ENCODE measurements at places on chromosomes 5 and 9. TPM values are rescaled to one million over a fixed set of nuclear protein-coding genes. Genes with fewer than 3 reads are reported as not detected.

FBXO38 gene
- 47.6 TPM for total RNA-seq

CDH12 gene
- total RNA-seq = not detected

SV2C gene
- total RNA-seq = 0.03 TPM

FKTN gene
- total RNA-seq = 12.8 TPM

PLPPR1 gene
- total RNA-seq = not detected

DNA sequence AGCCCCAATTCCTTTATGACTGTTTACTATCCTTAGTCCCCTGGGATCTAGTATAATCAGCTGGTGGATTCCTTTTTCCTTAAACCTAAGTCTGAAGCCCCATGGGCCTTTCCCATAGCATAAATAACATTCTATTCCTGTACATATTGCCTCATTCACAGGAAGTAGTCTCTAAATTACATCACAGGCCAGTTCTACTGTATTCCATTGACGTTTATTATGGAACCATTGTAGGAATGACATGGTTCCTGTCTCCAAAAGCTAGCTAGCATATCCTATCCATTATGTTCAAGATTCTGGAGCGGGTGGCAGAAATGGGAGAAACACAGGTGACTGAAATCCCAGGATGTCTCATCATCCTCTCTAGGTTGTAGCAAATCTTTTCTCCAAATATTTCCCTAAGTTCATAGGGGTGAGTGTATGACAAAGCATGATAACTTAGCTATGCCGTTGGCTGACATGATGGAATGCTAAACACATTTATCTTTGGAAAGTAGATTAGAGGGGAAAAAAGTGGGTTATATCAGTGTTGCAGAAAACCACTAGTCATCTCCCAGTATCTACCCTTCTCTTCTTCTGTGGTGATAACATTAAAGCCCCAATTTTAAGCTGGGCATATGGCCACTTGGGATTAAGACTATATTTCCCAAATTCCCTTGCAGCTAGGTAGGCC lies 140.1 kb downstream of the FGF1 start:
- H3K27ac ChIP-seq = no peak overlapping the region
- H3K4me1 ChIP-seq = no peaks in the 10 kb centered on the region
- DNase-seq = no peak
- no peaks in the 10 kb centered on the region for H3K36me3 ChIP-seq
- H3K27me3 ChIP-seq = peaks cover 30% of the 10 kb centered on the region

GRCh38 chr9:127112056-127112455 lies 10.4 kb downstream of the ANGPTL2 start:
- H3K4me3 ChIP-seq = no peak overlapping the region
- DNase-seq = no peak
- H3K36me3 ChIP-seq = peaks cover 1% of the 10 kb centered on the region
- peaks cover 2% of the 10 kb centered on the region for H3K27me3 ChIP-seq
- peaks cover 18% of the 10 kb centered on the region for H3K4me1 ChIP-seq

- peak overlapping the region; percentile 93 for H3K27ac ChIP-seq
- H3K27me3 ChIP-seq = no peaks in the 10 kb centered on the region
- H3K36me3 ChIP-seq = peaks cover 4% of the 10 kb centered on the region
Measured at GRCh38 chr5:81850501-81851357, 99.8 kb upstream of the SSBP2 start.

GRCh38 chr5:108797396-108797795 lies 49.7 kb downstream of the FER start:
- H3K27me3 ChIP-seq = no peaks in the 10 kb centered on the region
- H3K27ac ChIP-seq = no peak overlapping the region
- no peak for DNase-seq

DNA sequence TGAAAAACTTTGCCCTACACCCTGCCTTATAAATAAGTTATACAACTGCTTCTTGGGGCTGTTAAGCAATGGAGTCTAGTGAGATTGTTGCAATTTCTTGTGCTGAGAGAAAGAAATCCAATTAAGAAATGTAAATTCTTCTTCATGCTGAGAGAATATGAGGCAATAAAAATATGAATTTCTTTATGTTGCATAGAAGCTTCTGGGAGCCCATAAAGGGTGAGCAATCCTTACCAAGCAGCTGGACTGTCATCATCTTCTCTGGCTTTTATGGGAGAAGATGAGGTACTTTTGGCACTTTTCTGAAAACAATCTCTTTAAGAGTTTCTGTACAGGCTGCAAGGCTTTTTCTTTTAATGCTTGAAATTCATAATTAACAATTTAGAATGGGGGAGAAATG lies 204.3 kb downstream of the DMRTA1 start:
- no peak overlapping the region for H3K4me3 ChIP-seq
- H3K27me3 ChIP-seq = no peaks in the 10 kb centered on the region
- DNase-seq = no peak
- H3K27ac ChIP-seq = no peak overlapping the region
- no peaks in the 10 kb centered on the region for H3K4me1 ChIP-seq

DNA sequence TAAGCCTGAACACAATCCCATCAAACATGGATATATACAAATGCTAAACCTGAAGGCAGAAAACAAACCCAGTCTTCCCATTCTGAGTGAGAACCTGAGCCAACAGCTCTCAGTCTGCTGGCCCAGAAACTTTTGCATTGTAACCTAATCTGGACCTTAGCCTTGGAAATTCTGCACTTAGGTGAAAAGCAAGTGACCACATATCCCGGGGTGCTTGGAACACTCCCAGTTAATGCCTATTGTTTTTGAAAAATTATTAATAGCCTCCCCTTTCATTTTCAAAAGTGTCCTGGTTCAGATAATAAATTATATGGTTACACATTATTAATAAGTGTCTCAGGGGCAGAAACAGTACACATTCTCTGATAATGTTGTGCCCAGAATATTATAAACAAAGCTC lies 228.3 kb upstream of the TARS1 start:
- no peaks in the 10 kb centered on the region for H3K36me3 ChIP-seq
- H3K4me1 ChIP-seq = no peaks in the 10 kb centered on the region
- no peaks in the 10 kb centered on the region for H3K27me3 ChIP-seq

DNA sequence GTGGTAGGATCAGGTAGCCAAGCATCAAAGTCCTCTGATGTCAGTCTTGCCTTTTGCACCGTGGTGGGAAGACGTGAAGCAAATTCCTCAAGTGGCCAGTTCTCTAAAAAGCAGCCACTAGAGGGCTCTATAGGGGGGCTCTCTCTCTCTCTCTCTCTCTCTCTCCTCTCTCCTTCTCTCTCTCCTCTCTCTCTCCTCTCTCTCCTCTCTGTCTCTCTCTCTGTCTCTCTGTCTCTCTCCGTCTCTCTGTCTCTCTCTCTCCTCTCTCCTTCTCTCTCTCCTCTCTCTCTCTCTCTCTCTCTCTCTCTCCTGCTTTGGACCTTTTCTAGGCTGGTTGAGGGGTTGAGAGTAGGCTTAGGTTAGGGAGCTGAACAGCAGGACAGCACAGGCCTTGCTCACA lies 13.9 kb upstream of the OSMR start:
- H3K4me1 ChIP-seq = peaks cover 4% of the 10 kb centered on the region
- peaks cover 31% of the 10 kb centered on the region for H3K27me3 ChIP-seq
- no peak overlapping the region for H3K27ac ChIP-seq
- no peak overlapping the region for H3K4me3 ChIP-seq
- no peak for DNase-seq

DNA sequence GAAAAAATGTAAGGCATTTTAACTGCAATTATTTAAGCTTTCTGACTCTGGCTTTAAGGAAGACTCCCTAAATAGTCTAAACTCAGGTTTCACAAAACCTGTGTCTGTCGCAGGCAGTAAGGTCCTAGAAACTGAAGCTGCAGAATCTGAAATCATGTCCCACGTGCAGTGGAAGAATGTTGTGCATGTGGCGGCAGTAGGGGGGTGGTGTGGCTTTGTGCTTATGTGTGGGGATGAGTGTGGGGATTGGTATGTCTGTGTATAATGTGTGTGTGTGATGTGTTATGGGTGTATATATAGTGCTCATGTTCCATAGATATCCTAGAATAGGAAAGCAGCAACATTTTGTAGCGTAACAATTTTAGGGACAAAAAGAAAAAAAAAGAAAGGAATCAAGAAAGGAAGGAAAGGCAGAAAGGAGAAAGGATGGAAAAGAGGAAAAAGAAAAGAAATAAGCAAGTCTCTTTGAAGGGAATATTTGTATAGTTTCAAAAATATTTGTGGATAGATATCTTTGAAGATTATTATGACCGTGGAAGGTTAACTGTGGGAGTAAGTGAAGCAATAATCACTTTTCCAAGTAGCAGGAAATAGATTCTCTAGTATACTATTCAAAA lies 6.6 kb downstream of the ANKDD1B start:
- H3K27ac ChIP-seq = no peak overlapping the region
- no peaks in the 10 kb centered on the region for H3K36me3 ChIP-seq
- no peaks in the 10 kb centered on the region for H3K4me1 ChIP-seq
- H3K27me3 ChIP-seq = peaks cover 4% of the 10 kb centered on the region
- H3K4me3 ChIP-seq = no peak overlapping the region
- DNase-seq = no peak

- peaks cover 9% of the 10 kb centered on the region for H3K36me3 ChIP-seq
- H3K4me1 ChIP-seq = no peaks in the 10 kb centered on the region
- no peak overlapping the region for H3K27ac ChIP-seq
- no peak overlapping the region for H3K4me3 ChIP-seq
- DNase-seq = no peak
Measured at GRCh38 chr5:93602241-93603077, 19.4 kb downstream of the NR2F1 start.

DNA sequence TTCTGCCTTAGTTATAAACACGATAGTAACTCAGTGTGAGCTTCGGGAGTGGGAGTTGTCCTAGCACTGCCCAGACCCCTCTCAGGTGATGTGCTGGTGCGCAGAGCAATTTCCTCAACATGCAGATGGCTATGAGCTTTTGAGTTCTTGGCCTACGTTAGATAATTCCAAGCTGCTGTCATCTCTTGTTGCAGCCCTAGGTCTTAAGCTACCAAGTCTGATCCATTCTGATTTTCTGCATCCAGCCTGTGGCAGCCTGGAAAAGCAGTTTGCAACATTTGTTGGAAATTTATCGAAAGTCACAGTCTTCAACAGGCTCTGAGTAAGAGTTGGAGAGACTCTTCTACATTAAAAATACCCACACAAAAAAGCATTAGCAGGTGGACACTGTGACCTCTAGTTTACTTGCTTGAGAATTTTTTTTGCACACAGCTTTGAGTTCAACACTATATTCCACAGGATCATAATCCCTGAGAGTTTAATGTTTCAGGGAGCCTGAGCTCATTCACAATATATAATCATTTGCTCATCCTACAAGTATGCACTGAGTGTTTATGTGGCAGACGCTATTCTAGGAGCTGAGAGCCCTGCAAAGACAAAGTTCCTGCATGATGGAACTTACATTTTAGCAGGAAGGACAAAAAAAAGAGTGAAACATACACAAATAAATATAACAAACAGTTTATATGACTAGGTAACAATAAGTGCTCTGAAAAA lies 91.6 kb downstream of the UBE2QL1 start:
- no peak overlapping the region for H3K4me3 ChIP-seq
- H3K27me3 ChIP-seq = peaks cover 7% of the 10 kb centered on the region
- no peaks in the 10 kb centered on the region for H3K36me3 ChIP-seq
- no peak for DNase-seq

GRCh38 chr5:4083591-4084337 lies 488.1 kb downstream of the IRX1 start:
- DNase-seq = no peak
- no peak overlapping the region for H3K27ac ChIP-seq
- no peak overlapping the region for H3K4me3 ChIP-seq

DNA sequence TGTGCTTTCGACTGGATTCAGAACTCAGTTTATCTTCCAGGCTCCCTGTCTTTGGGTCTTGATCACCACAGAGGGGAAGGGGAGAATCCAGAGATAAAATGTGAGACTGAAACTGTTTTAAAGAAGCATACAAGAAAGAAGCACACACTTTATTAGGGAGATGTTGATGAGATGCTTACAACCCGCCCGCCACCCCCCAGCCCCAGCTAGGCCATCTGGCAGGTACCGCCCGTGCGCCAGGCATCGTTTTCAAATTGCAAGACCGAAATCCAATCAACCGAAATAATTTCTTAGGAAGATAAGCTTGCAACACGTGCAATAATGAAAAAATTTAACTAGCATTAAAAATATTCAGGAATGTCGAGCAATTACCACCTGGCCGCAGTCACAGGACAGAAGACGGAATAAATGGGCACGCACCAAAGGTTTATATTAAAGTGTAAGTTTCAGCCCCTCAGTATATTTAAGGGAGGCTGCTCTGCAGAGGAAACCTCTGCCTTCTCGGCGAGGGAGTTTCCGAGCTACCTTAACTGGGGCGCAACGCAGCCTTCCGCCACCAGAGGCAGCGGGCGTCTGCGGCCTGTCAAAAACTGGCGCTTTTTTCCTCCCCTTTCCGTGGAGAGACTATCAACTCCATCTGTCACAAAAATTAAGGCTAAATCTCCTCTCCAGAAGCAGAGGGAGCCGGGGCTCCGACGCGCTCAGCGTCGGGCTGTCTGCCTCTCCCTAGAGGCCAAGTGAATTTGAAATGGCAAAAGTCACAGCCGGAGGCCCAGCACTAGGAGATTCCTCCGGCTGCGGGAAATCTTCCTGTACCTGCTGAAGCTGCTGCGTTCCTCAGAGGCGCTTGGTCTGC lies 996 bp upstream of the GAS1 start:
- peaks cover 16% of the 10 kb centered on the region for H3K4me1 ChIP-seq
- DNase-seq = peak; percentile 73
- H3K27me3 ChIP-seq = peaks cover 28% of the 10 kb centered on the region
- no peak overlapping the region for H3K27ac ChIP-seq
- H3K36me3 ChIP-seq = no peaks in the 10 kb centered on the region
- H3K4me3 ChIP-seq = peak overlapping the region; percentile 77

DNA sequence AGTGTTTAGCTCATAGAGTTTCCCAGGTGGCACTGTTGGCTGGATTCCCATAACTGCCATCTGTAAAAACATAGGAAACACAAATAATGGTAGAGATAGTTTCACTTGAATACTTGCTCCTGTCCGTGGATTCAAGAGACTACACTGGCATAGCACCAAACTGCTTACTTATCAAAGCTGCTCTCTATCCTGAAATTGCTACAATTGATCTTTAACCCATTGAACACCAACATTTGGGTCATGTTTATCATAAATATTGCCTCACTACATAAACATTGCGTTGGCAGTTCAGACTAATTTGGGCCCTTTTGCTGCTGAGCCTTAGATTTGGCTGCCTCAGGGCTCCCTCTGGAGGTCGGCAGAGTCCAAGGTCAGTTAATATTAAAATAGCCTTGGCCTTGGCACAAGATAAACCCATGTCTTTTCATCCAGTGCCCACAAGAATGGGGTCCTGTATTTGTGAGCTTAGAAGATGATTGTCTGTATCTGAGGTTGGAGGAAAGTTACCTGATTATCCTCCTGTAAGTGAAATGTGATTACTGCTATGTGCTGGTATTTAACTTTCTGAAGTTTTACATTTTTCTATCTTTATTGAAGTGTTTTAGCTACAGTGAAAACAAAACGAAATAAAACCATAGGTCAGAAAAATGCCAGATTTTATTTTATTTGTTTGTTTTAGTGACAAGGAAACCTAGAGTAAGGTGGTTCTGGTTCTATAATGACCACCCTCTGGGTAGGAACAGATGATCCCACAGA lies 4.0 kb upstream of the RANBP3L start:
- H3K4me3 ChIP-seq = no peak overlapping the region
- no peak overlapping the region for H3K27ac ChIP-seq
- peaks cover 7% of the 10 kb centered on the region for H3K27me3 ChIP-seq
- no peaks in the 10 kb centered on the region for H3K36me3 ChIP-seq
- peak; percentile 26 for DNase-seq
- no peaks in the 10 kb centered on the region for H3K4me1 ChIP-seq

All from activated CD8-positive, alpha-beta T cell treated with anti-CD3 and anti-CD28 coated beads, Interleukin-2, amount 10 ng/mL, durations not matched to agents 7 days and 5 days (primary cell).